ENCODE measurements at places on chromosomes 7 and 10.

DNA sequence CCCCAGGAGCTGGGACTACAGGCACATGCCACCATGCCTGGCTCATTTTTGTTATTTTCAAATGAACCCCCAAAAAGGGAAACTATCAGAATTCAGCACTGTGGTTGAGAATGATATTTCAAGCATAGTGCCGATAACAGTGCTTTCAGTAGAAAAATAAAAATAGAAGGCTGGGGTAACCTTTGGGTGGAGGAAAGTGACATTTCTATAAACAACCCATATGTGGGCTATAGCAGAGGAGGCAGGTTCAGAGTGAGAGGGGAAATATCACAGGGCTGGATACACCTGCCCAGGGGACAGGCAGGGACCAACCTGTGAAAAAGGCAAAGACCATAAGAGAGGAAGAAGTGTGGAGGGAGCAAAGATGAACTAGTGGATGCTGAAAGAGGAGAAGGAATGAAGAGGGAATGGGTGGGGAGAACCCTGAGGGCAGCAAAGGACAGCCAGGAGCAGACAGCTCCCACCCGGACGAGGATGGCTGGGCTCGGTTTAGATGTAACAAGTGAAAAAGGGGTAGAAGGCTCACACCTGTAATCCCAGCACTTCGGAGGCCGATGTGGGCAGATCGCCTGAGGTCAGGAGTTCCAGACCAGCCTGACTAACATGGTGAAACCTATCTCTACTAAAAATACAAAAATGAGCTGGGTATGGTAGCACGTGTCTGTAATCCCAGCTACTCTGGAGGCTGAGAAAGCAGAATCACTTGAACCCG is 56.5 kb downstream of the MAP3K8 start:
- DNase-seq, result no peak

- DNase-seq, result no peak
Measured at GRCh38 chr10:120987359-120987758, 136.2 kb downstream of the WDR11 start.

GRCh38 chr7:94396037-94396431 is 1.3 kb downstream of the COL1A2 start:
- no peak for DNase-seq

GRCh38 chr7:101744588-101744987 is 72.8 kb upstream of the CUX1 start:
- DNase-seq, result no peak

DNA sequence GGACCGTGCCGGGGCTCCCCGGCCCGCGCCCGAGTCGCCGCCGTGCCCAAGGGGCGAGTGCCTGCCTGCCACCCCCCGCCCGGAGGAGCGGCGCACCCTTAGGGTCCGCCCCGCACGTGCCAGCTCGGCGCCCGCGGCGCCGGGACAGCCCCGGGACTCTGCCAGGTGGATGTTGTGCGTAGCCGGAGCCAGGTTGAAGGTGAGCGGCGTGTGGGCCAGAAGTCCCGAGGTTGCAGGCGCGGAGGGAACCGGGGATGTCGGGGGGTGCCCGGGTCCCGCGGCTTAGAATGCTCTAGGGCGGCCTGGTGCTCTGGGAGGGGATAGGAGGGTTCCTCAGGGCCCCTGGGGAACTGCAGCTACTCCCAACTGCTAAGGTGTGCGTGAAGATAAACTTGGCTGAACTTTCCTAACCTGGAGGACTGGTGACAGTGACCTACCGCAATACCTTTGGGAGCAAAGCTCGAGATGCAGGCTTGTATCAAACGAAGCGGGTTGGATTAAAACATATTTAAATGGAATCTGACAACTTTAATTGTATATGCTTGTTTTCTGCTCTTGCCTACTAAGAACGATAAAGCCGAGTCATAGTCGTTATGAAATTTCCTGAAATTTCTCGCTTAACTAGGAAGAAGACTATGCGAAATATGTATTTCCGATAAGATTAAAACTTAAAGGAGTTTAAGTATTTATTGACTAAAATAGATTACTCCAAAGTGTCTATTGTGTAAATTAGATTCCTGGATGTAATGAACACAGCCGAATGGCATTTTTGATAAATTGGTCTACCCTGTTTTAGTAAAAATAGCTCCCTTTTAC is at the start of gene CUX1:
TSS of gene CUX1 (plus strand) at position 156 of the 816 bp plus-strand sequence. CDS start at position 170, 14 bp downstream.
- no peak for DNase-seq
